ENCODE measurements at places on chromosomes 2 and 18.

DNA sequence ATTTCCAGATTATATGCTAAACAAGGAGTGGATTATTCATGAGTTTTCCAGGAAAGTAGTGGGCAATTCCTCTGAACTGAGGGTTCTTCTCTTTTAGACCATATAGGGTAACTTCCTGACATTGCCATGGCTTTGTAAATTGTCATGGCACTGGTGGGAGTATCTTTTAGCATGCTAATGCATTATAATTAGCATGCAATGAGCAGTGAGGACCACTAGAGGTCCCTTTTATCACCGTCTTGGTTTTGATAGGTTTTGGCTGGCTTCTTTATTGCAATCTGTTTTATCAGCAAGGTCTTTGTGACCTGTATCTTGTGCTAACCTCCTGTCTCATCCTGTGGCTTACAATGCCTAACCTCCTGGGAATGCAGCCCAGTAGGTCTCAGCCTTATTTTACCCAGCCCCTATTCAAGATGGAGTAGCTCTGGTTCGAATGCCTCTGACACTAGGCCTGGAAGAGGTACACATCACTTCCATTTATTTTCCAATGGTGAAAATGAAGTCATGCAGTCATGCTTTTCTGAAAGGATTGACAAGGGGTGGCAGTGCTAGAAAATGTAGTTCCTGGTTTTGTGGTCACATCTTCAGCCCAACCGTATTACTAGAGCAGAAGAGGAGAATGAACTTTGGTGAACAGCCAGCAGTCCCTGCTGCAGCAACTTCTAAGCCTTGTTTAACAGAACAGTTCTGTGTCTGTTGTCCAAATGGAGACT, 26.6 kb upstream of the ITGA4 start:
- no peak for DNase-seq

DNA sequence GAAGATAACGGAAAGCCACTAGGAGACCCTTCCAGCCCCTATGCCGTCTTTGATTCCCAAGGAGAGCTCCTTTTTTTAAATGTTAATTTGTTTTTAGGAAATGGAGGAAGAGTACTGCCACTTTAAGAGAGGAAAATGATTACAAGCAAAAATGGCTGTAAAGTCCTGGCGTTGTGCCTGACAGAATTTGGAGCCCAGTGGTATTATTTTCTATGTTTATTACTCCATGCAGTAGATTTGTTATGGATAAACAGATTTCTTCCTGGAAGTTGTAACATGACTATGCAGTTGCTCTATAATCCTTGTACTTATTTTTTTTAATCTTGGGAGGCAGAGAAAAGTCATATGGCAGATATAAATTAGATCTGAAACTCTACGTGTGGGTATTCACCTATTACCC, 141.3 kb downstream of the GBX2 start:
- no peak for DNase-seq

DNA sequence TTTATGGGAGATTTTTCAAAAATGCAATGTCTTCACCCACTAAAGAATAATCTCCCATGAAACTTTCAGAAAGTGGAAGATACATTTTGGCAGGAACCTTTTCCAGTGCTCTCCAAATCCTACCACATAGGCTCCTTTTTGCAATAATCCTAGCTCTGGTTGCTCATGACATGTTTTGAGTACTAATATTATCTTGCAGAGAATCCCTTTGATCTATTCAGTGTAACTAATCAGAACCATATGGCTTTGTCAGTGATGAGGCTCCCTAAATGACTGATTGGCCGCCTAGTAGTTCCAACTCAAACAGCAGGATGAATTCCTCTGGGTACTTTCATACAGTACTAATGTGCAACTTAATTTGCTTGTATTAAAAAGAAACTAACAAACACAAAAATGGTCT, 544.0 kb upstream of the FAM98A start:
- DNase-seq = no peak

DNA sequence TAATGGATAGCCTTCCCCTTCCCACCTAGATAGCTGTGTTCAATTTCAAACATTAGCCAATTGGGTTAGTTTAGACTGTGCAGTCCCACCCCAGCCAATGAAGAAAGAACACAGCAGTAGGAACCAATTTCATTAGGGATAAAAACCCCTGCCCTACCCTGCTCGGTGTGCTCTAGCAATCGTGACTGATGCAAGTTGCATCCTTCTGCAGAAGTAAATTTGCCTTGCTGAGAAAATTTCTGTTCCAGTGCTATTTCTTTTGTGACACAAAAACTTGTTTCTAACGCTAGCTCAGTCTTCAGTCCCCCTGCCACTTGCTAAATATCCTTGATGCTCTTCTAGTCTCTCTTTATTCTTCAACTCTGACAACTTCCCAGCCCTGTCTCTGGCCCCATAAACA, 15.2 kb upstream of the SAP130 start:
- no peak for DNase-seq

DNA sequence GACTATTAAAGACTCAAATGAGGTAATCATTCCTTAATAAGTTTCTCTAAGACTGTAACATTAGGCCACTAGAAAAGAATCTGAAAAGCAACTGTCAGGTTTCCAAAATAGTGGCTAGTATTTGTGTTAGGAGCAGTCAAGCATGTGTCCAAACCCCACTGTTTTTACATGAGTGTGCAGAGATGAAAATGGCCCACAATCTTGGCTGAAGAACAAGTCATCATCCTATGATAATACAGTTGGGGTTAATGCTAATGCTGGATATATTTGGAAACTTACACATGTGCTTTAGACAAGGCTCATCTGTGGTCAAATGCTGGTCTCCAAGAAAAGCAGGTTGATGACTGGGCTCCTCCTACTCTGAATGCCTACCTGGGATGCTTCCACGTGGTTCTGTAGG, 73.6 kb downstream of the MAIP1 start:
- DNase-seq = no peak

DNA sequence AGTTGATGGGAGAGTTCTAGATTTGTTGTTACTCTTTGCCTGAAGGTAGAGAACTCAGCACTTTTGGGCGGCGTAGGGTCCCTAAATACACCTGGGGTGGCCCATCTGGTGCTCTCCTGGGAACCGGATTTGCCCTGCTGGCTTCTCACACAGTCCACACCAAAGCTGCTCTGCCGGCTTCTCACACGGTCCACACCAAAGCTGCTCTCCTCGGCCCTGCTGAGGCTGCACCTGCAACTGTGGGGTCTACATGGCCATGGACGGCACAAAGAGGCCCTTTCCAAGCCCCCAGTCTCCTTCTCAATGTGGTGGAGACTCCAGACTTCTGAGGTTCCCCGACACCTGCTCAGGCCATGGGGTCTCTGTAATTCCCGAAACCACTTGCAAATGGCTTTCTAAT, 124.8 kb upstream of the GPC1 start:
- no peak for DNase-seq

- no peak for DNase-seq
Observed at GRCh38 chr18:5534845-5535244, 9.0 kb downstream of the EPB41L3 start.

- DNase-seq = no peak
Observed at GRCh38 chr2:159925975-159926374, 128.0 kb upstream of the CD302 start.

- DNase-seq = no peak
Observed at GRCh38 chr2:113894156-113894743, 4.4 kb downstream of the ACTR3 start.

DNA sequence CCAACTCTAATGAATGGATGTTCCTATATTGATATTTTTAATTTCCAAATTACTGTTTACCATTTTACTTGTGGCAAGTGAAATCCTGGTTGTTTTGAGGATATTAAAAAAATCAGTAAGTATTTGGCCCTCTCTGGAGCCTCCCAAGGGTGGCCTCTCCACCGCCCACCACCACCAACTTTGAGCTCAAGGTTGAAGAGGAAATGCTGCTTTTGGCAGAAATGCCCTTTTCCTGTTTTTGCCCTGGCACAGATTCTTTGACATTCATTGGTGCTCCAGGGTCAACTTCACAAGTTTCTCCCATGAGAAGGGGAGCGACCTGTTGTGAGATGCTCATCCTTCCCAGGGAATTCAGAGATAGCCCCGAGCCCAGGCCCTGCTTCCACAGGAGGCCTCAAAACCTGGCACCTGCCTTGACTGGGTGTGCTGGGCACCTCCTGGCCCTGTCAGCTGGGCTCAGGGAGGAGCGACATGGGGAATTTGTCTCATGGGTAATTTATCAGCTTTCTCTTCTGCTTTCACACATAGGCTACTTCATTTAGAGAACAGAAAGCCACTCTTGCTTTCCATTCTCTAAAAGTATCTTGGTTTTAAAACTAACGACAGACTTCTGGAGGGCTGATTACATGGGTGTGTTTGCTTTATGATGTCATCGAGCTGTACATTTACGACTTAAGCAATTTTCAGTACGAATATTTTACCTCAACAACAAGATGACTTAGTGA, 6.9 kb downstream of the CD8A start:
- no peak for DNase-seq

DNA sequence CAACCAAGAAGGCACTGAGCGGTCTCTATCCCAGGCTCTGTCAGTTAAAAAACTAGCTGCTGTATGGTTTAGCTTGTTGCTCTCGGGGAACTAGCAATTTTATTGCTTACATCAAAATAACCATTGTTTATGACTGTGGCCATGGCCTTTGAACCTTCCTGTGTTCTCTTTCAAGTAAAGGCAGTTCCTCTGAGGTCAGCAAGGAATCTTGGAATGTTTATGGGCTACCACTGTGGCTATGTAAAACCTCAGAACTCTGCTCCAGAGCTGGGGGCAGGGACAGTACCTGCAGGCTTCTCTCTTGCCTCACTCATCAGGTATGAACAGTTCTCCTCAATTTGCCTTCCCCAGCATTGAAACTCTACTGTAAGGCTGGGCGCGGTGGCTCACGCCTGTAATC, 416.0 kb upstream of the NETO1 start:
- DNase-seq = no peak

DNA sequence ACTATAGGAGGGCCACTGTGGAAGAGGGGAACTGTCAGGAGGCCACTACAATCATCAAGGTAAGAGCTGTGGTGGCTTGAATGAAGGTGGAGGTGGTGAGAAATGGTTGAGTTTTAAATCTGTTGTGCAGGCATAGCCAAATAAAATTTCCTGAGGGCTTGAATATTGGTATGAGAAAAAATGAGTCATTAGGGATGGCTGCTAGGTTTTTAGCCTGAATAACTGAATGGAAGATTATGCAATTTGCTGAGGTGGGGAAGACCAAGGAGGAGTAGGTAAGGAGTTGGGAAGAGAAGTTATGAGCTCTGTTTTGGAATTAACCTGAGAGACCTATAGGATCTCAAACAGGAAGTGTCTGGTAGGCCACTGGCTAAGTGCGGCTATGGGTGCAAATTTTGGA, 84.0 kb downstream of the KLHL14 start:
- DNase-seq = no peak

GRCh38 chr2:100291152-100291970, 30.9 kb downstream of the LONRF2 start:
- DNase-seq = no peak

DNA sequence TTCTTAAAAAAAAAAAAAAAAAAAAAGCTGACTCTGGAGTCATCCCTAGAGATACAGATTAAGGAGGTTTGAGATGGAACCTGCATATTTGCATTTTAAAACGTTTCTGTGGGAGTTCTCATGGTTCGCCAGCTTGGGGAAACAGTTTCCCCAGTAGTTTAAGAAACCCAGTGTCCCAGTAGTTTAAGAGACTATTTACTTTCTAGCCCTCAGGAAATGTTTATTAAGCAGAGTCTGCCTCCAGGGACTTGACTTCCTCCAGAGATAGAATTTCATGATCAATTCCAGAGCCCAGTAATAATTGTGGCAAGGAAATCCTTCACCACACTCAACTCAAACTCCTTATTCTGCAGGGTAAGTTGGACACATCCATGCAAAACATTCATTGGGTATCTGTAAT, 39.1 kb downstream of the DIPK1C start:
- DNase-seq = no peak

GRCh38 chr2:21646345-21646744, 522.6 kb downstream of the TDRD15 start:
- no peak for DNase-seq
